ENCODE measurements at places on chromosomes 2 and 18. TPM values are rescaled to one million over a fixed set of nuclear protein-coding genes. Genes with fewer than 3 reads are reported as not detected.
A peak's percentile ranks its signal among the peaks of the same experiment; 100 is the strongest.

PTPN18 gene
- total RNA-seq = 65.6 TPM

- no peaks in the 10 kb centered on the region for H3K36me3 ChIP-seq
- no peak overlapping the region for H3K4me3 ChIP-seq
- no peaks in the 10 kb centered on the region for H3K4me1 ChIP-seq
- DNase-seq = peak; percentile 79
Measured at GRCh38 chr2:109545828-109546713, 67.7 kb downstream of the SEPTIN10 start.

DNA sequence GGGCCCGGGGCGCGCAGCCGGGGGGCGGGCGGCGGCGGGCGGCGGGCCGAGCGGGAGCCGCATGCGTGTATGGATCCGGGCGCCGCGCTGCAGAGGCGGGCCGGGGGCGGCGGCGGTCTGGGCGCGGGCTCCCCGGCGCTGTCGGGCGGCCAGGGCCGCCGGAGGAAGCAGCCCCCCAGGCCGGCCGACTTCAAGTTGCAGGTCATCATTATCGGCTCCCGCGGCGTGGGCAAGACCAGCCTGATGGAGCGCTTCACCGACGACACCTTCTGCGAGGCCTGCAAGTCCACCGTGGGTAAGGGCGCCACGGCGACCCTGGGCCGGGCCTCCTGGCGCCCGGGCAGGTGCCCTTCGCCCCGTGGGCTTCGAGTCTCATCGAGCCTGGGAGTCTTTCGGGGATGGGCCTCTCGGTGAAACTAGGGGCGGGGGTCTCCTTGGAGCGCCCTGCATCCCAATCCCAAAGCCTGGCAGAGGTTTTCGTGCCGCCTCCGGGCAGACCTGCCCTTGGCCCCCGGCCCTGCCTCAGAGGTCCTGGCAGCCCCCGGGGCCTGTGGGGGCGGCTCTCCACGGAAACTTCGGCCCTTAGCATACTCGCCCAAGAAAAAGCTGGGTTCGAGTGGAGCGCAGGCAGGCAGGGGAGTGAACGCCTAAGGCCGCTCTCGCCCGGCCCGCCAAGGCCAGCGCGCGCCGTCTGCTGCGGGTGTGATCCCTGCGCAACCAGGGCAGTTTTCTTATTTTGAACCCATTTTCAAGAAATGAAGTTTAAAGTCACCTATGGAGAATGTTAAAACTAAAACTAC, 622 bp downstream of the RAB12 start:
- peak overlapping the region; percentile 98 for H3K27ac ChIP-seq
- no peaks in the 10 kb centered on the region for H3K27me3 ChIP-seq
- DNase-seq = peak; percentile 18
- peak overlapping the region; percentile 95 for H3K4me3 ChIP-seq
- peaks cover 4% of the 10 kb centered on the region for H3K4me1 ChIP-seq

DNA sequence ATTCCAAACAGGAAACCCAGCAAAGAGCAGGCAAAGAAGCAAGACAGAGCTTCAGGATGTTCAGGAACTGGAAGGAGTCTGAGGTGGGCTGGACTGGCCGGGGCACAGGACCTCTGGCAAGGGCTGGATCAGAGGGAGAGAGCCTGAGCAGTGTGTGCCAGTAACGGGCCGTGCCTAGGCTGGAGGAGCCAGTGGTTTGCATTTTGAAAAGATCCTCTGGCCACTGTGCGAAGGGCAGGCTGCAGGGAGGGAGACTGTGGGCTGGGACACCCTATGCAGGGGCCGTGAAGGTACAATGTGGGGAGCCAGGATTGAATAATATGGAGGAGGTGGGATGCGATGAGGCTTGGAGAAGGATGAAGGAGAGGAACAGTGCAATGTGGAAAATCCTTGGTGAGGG, 6.2 kb upstream of the SDC1 start:
- no peaks in the 10 kb centered on the region for H3K27me3 ChIP-seq
- no peak for DNase-seq
- no peak overlapping the region for H3K4me3 ChIP-seq
- H3K4me1 ChIP-seq = no peaks in the 10 kb centered on the region
- no peaks in the 10 kb centered on the region for H3K36me3 ChIP-seq
